ENCODE measurements at places on chromosomes 13 and 19. TPM values are rescaled to one million over a fixed set of nuclear protein-coding genes. Genes with fewer than 3 reads are reported as not detected.

The ZNF439 gene
- total RNA-seq, result 2.0 TPM

The RPS5 gene
- total RNA-seq, result 1,040 TPM

The SCEL gene
- not detected for total RNA-seq

The PRRG2 gene
- 6.8 TPM for total RNA-seq

The ZNF708 gene
- total RNA-seq, result 38.5 TPM

The STOML3 gene
- not detected for total RNA-seq

The THOP1 gene
- 108 TPM for total RNA-seq

The LSM14A gene
- 133 TPM for total RNA-seq

GRCh38 chr19:21680671-21681070 is 86.7 kb downstream of the ZNF100 start:
- H3K27ac ChIP-seq, result no peak overlapping the region
- no peak overlapping the region for H3K4me3 ChIP-seq
- H3K4me1 ChIP-seq, result peaks cover 1% of the 10 kb centered on the region

GRCh38 chr19:10206226-10206885 is 11.6 kb upstream of the DNMT1 start:
- no peak overlapping the region for H3K4me3 ChIP-seq
- H3K4me1 ChIP-seq, result no peaks in the 10 kb centered on the region
- H3K27ac ChIP-seq, result no peak overlapping the region
- H3K36me3 ChIP-seq, result no peaks in the 10 kb centered on the region
- no peaks in the 10 kb centered on the region for H3K27me3 ChIP-seq
- DNase-seq, result no peak

All from progenitor cell of endocrine pancreas (in vitro differentiated cells).